ENCODE measurements at places on chromosomes 7 and 10.

GRCh38 chr10:6074489-6075301, 12.5 kb upstream of the IL2RA start:
- DNase-seq = no peak

- peak; percentile 5 for DNase-seq
Observed at GRCh38 chr7:6446838-6447580, 745 bp downstream of the DAGLB start.

- no peak for DNase-seq
Observed at GRCh38 chr7:13017333-13017857, 330.0 kb downstream of the ARL4A start.

DNA sequence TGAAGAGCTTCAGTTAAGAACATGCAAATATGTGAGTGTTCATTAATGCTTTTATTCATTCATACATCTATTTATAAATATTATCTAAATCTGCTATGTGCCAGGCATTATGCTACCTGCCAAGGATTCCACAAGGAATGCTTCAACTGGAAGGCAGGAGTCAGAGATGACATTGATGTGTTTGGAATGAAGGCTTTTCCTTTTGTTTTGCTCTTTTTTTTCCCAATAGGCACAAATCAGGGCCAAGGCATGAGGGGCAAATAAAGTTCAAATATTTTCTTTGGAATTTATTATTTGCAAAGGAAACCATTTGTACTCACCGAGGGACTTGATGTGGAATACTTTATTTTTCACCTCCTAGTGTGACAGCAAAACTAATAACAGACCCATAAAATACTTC, 530.3 kb downstream of the ARL4A start:
- DNase-seq = no peak

DNA sequence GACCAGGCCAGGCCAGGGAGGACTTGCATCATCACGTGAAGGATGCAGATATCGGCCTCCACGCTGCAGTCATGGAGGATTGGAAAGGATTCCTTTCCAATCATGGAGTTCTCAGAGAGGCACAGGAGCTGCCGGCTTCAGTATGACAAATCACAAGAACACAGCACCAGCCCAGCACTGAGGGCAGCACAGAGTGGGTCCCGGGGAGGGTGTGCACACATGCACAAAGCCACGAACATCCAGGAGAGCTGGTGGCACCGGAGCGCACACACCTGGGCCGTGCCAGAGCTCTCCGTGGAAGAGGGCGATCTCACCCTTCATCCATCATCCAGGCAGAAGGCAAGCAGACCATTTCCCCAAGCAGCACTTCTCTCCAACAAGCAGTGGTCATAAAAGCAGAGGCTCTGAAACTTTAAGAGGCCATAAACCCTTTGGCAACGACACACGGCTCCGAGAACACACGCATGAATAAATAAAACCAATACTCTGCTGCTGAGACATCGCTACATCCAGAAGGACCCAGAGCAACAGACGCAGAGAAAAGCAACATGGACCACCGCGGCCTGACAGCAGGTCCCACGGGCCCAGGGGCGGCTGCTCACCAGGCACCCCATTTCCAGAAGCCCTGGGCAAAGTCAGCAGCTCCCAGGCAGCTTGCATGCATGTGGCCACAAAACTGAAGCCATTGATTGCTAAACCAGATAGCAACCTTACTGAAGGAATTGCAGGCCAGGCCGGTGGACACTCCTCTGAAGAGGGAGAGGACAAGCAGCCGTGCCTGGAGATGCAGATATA, 180.8 kb downstream of the USP6NL start:
- DNase-seq = no peak
